ENCODE measurements at places on chromosomes 7 and 10.

GRCh38 chr10:10865913-10866312 lies 151.8 kb upstream of the CELF2 start:
- DNase-seq: no peak

GRCh38 chr10:110444004-110444337 lies 53.7 kb upstream of the DUSP5 start:
- DNase-seq: no peak

DNA sequence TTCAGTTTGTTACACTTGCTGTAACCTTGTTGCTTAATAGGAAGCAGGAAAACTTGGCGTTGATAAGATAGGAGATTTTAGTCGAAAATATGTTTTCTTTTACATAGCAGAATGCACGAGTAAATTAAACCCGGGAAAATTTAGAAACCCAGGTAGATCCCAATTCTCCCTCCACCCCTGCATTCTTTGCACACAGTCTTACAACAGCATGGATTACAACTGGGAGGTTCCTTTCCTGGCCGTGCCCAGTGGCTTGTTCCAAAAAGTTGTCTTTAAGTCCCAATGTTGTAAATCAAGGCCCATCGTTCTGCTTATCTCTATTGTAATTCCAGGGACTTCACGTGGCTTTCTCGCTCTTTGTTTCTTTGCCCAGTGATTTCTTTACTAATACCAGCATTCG lies 1.1 kb upstream of the DPY19L1 start:
- DNase-seq: no peak

DNA sequence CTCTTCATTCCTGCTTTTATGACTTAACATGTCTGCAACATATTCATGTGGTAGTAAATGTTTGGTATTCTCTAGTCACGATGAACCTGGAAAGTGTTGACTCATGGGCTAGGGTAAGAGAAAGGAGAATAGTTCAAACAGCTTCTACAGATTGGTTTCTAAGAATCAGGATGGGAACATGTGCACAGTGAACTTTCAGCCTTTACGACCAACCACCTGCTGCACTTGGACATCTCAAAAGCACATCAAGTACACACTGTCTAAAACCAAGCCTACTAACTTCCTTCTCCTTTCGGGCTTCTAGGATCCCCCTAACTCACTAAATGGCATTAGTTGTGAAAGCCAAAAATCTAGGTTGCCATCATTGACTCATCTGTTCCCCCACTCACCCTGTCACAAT lies 85.5 kb downstream of the CUL2 start:
- DNase-seq: no peak

DNA sequence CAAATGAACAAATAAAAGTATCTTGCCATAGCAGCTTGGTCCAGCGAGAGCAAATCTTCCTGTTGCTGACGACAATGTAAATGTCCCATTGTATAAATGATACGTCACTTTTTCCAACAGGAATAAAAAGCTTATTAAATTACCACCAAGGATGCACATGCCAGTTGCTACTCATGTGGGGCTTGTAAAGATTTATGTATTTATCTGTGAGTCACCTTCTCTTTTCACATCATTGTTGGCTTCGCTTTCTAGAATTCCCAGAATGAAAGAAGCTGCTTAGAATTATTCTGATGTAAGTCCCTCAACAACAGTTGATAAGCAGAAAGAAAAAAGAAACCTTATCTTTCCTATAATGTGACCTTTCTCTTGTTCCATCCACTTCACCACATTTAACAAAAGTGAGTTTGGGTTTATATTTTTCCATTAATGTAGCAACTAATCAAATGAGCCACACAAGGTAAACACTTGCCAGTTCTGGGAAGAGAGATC lies 22.4 kb downstream of the DNAJC12 start:
- peak; percentile 65 for DNase-seq

DNA sequence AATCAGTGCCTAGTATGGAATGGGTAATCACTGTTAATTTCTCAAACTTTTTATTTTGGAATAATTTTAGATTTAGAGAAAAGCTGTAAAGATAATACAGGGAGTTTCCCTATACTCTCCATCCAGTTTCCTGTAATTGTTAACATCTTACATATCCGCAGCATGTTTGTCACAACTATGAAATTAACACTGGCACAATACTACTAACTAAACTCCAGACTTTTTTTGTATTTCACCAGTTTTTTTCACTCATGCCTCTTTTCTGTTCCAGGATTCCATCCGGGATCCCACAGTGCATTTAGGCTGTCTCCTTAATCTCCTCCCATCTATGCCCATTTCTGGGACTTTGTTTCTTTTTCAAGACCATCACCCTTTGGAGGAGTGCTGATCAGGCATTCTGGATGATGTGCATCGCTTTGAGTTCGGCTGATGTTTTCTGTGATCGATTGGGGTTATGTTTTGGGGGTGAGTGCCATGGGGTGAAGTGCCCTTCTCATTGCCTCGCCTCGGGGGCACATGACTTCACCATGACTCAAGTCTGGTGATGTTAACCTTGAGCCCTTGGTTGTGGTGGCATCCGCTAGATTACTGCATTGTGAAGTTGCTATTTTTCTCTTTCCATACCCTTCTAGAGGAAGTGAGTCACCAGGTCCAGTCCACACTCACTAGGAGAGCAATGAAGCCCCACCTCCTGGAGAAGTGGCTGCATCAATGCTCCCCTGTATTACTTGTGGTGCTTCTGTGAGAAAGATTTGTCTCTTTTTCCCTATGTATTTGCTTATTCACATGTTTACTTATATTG lies 43.9 kb upstream of the GRB10 start:
- DNase-seq: peak; percentile 84

- no peak for DNase-seq
These were observed 6.1 kb upstream of the SLC25A13 start for GRCh38 chr7:96328016-96328415.

DNA sequence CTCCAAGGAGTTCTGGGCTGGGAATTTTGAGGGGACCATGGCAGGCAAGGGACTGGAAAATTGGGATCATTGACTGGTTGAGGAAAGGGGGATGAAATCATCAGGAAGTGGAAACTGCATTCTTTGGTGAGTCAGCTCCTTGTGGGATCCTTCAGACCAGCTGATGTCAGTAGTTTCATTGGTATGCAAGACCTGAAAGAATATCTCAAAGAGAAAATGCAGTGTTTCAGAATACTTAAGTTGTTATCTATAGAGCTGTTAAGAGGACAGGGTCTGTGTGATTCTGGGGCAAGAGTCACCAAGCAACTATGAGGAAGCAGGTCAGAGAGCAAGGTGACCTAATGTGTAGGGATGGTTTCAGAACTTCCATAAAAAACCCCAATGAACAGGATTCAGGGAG lies 595.9 kb upstream of the AUTS2 start:
- DNase-seq: no peak
